ENCODE measurements at places on chromosomes 1 and 21. TPM values are rescaled to one million over a fixed set of nuclear protein-coding genes. Genes with fewer than 3 reads are reported as not detected.

The FCRL4 gene
- not detected for total RNA-seq

The COA7 gene
- 14.4 TPM for total RNA-seq

The DMBX1 gene
- total RNA-seq, result not detected

The PCSK9 gene
- 6.8 TPM for total RNA-seq

The A3GALT2 gene
- not detected for total RNA-seq

The CACNA1S gene
- total RNA-seq, result 0.08 TPM

The CELSR2 gene
- total RNA-seq, result 1.6 TPM

The TSPEAR gene
- total RNA-seq, result not detected

The S100A9 gene
- total RNA-seq, result 0.51 TPM

DNA sequence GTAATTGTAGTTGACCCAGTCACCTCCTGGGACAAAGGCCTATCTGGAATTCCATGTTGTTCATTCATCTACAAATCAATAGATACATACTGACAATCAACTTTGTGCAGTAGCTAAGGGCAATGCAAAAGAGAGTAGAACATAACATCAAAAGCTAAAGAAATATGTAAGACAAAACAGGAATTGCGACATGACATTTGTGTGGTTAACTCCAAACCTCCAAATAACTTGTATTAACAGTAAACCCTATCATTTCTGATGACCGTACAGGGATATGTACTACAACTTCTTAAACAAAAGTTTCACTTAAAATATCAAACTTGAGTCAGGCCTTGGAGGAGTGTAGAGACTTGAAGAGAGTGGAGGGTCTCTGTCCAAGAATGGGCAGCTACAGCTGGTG lies 317.6 kb downstream of the SPATA17 start:
- H3K27me3 ChIP-seq, result no peaks in the 10 kb centered on the region
- no peaks in the 10 kb centered on the region for H3K36me3 ChIP-seq
- H3K27ac ChIP-seq, result no peak overlapping the region
- H3K4me3 ChIP-seq, result no peak overlapping the region
- no peak for DNase-seq

- peaks cover 3% of the 10 kb centered on the region for H3K27me3 ChIP-seq
- H3K4me1 ChIP-seq, result peaks cover 19% of the 10 kb centered on the region
- H3K4me3 ChIP-seq, result peak overlapping the region; percentile 42
- DNase-seq, result no peak
These were observed 19.6 kb upstream of the TARBP1 start for GRCh38 chr1:234498448-234499118.

DNA sequence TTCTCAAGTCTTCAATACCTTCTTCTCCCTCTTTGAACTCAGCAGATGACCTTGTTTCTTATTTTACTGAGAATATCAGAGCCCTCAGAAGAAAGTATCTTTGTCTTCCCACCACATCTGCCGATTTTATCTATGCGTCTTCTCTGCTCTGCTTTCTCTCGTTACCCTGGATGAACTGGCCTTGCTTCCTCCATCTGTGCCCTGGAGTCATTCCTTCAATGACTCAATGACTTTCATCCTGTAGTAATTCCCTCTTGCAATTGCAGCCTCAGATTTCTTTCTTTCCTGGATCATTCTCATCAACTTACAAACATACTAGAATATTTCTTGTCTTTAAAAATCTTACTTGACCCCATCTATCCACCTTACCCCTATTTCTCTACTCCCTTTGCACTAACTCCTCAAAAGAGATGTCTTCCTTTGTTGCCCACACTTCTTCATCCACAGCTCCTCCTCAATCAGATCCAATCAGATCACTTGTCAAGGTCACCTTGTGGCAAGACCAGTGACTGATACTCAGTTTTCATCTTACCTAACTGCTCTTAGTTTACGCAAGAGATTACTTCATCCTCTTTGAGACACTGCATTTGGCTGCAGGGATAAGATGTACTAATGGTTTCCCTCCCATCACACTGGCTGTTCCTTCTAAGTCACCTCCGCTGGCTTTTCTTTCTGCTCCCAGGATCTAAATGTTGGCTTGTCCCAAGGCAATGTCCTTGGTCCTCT lies 8.2 kb upstream of the TGFBR3 start:
- no peak overlapping the region for H3K27ac ChIP-seq
- H3K27me3 ChIP-seq, result peaks cover 4% of the 10 kb centered on the region
- H3K4me3 ChIP-seq, result no peak overlapping the region
- DNase-seq, result no peak
- no peaks in the 10 kb centered on the region for H3K36me3 ChIP-seq

- DNase-seq, result no peak
- H3K4me3 ChIP-seq, result no peak overlapping the region
- peaks cover under 1% of the 10 kb centered on the region for H3K36me3 ChIP-seq
These were observed 5.1 kb upstream of the PARK7 start for GRCh38 chr1:7956218-7957032.

DNA sequence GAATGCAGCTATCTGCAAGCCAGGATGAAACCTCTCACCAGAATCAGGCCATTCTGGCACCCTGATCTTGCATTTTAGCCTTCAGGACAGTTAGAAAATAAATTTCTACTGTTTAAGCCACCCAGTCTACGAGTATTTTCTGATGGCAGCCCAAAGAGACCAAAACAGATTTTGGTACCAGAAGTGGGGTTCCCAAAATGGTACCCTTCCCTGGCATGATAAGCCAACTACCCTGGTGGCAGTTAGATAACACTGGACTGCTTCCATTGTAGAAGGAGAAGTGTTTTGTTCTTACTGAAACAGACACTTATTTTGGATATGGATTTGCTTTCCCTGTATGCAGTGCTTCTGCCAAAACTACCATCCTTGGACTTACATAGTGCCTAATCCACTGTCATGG lies 115.0 kb downstream of the CSMD2 start:
- H3K4me1 ChIP-seq, result no peaks in the 10 kb centered on the region
- no peak overlapping the region for H3K4me3 ChIP-seq
- no peak for DNase-seq
- no peaks in the 10 kb centered on the region for H3K36me3 ChIP-seq
- no peak overlapping the region for H3K27ac ChIP-seq

DNA sequence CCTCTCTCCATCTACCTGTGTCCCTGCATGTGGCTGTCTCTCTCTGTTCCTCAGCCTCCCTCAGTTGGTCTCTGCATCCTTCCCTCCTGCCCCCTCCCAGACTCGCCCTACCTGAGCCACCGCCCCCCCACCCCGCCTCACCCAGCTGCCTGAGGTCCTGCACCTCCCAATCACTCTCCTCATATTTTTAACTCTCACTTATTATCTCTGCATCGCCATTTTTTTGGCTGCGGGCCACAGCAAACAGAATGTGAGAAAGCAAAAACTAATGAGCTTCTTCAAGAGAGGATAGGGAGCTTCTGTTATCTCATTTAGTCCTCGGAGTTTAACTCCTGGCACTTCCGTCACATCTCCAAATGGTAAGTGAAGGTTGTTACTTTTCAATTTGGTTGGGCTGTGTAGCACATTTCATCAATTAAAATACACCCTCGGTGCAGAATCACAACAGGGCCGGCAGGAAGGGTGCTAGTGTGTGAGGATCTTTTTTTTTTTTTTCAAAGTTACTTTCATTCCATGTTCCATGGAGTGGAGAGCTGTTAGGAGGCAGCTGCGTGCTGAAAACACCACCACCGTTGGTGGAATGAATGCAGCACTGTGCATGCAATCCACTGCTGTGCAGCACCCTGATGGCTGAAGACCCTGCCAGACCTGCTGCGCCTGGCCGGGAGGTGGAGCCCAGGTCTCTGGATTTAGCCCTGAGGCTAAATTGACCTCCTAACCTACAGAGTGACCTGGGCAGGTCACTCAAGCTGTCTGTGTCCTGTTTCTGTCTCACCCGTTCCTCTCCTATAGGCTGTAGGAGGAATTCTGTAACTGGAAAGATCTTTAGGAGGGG lies 157.2 kb upstream of the NFIA start:
- no peak overlapping the region for H3K27ac ChIP-seq
- H3K27me3 ChIP-seq, result no peaks in the 10 kb centered on the region
- H3K4me1 ChIP-seq, result peaks cover 23% of the 10 kb centered on the region

GRCh38 chr1:209513226-209513625 lies 70.3 kb upstream of the CAMK1G start:
- H3K27ac ChIP-seq, result no peak overlapping the region
- H3K36me3 ChIP-seq, result no peaks in the 10 kb centered on the region
- H3K4me1 ChIP-seq, result no peaks in the 10 kb centered on the region
- DNase-seq, result peak; percentile 20
- H3K4me3 ChIP-seq, result no peak overlapping the region

- H3K36me3 ChIP-seq, result no peaks in the 10 kb centered on the region
- no peak for DNase-seq
- peaks cover 11% of the 10 kb centered on the region for H3K4me1 ChIP-seq
- no peak overlapping the region for H3K27ac ChIP-seq
- no peaks in the 10 kb centered on the region for H3K27me3 ChIP-seq
These were observed 103.7 kb downstream of the BARHL2 start for GRCh38 chr1:90613371-90613770.

GRCh38 chr1:110118636-110119396 lies 6.6 kb downstream of the UBL4B start:
- no peak for DNase-seq
- peaks cover 6% of the 10 kb centered on the region for H3K4me1 ChIP-seq
- peaks cover 7% of the 10 kb centered on the region for H3K36me3 ChIP-seq
- H3K4me3 ChIP-seq, result no peak overlapping the region
- H3K27ac ChIP-seq, result no peak overlapping the region

DNA sequence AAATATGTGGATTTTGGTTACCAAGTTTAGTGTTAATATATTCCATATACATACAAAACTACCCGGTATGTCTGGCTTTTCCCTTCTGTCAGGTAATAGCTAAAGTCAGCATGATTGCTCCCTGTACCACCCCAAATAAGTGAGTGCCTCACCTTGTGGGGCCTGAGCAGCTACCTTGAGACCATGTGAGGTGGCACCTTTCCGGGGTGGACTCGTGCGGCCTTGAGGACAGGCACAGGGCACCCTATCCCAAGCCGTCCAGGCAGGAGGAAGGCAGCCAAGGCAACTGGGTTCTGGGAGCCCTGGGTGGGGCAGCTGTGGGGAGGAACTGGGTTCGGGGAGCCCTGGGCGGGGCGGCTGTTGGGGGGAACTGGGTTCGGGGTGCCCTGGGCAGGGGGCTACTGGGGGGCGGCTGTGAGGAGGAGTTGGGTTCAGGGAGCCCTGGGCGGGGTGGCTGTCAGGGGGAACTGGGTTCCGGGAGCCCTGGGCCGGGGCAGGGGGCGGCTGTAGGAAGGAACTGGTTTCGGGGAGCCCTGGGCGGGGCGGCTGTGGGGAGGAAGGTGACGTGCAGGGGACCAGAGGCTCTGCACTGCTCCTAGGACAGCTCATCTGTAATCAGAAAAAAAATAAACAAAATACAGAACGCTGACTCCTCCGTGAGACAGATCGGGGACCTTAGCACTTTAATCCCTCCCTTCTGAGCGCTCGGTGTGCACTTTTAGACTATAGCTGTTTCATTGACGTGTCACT lies 63.3 kb downstream of the POFUT2 start:
- H3K4me3 ChIP-seq, result no peak overlapping the region
- peaks cover 1% of the 10 kb centered on the region for H3K27me3 ChIP-seq
- H3K4me1 ChIP-seq, result no peaks in the 10 kb centered on the region

GRCh38 chr1:154145986-154146385 lies 8.9 kb downstream of the NUP210L start:
- no peak overlapping the region for H3K4me3 ChIP-seq
- DNase-seq, result no peak
- peaks cover 7% of the 10 kb centered on the region for H3K4me1 ChIP-seq

DNA sequence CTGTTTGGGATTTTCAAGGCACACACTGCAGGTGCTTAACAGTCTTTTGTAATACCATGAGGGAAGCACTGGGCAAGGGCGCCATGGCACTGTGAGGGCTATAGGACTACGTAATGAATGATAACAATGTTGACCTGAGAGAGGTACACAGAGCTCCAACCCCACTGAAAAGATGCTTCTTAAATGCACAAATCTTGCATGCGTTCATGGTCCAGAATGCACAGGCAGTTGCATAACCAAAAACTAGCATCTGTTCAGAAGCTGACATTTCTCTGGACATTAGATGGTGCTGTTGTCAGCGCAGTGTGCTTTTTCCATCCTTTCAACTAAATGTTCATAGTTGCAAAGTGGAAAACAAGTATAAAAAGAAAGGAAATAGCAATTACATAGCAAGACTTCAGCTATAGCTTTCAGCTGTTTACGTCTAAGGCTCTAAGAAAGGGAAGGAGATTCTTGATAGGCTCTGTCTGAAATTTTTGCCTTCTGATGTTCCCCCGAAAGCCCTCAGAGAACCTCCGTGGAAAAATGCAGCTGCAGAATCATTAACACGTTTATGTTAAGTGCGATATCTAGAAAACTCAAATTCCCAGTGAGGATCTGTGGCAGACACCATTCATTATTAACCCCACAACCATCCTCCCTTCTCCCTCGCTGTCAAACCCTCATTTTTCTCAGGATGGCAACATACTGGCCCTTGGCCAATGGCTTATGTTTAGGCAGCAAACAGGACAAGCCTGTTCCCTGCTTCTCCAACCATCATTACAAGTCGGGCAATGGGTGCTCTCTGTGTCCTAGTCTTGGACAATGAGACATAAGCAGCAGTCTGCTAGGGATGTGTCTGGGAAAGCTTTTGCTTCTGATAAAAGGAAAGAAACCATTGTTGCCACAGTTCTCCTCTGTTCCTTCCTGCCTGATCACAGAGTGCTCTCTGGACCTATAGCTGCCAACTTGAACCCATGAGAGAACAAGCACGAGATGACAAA lies 8.2 kb upstream of the TARBP1 start:
- H3K27me3 ChIP-seq, result no peaks in the 10 kb centered on the region
- H3K4me3 ChIP-seq, result no peak overlapping the region
- H3K27ac ChIP-seq, result no peak overlapping the region
- H3K4me1 ChIP-seq, result peaks cover 21% of the 10 kb centered on the region
